Right hindlimb (tissue), 1 donor: ENCODE measurements at places on chromosomes 13 and 19.
A peak's percentile ranks its signal among the peaks of the same experiment; 100 is the strongest.

GRCh38 chr19:22602631-22603272 lies 31.4 kb upstream of the ZNF492 start:
- DNase-seq = no peak

DNA sequence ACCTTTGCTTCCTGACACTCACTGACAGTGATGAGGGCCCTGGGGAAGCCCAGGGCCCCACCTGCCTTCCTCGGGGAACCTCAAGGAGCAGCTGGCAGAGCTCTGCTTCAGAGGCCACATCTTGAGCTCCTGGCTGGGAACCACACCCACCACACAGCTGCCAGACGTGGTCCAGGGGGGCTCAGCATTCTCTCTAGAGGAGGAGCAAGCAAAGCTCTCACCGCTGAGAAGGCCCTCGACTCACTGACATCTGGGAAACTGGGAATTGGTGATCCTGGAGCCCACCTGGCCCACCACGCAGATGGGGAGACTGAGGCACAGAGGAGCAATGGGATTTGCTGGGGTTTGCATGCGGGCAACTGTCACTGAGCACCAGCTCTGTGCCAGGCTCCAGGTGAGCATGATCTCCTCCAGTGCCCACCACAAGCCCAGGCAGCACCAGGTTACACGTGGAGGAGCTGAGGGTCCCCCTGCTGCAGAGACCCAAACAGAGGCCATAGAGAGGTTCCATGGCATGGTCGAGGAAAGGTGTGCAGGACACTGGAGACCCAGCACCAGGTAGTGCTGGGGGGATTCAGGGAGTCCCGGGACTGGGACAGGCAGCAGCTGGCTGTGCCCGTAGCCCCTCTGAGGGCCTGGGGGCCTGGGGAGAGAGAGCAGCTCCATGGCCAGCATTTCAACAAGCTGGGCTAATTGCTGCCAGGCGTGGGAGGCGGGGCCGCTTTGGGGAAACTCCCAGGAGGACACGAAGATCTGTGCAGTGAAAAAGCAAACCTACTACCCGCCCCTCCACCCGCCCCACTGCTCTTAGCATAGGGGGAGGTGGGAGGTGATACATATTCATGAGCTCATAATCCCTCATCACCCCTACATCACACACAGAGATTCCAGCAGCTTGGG lies 33.4 kb downstream of the PEPD start:
- DNase-seq = no peak

DNA sequence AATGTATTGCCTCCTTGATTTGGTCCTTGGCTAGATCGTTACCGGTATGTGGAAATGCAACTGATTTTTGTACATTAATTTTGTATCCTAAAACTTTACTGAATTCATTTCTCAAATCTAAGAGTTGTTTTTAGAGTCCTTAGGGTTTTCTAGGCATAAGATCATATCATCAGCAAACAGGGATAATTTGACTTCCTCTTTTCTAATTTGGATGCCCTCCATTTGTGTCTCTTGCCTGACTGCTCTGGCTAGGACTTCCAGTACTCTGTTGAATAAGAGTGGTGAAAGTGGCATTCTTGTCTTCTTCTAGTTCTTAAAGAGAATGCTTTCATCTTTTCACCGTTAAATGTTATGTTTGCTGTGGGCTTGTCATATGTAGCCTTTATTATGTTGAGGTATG lies 12.0 kb upstream of the CYP2A13 start:
- DNase-seq = no peak

- DNase-seq = no peak
Measured at GRCh38 chr19:42436006-42436405, 6.7 kb downstream of the CXCL17 start.

- no peak for DNase-seq
Measured at GRCh38 chr13:29810145-29810742, 40.2 kb downstream of the UBL3 start.

GRCh38 chr19:41646589-41647204 lies 19.8 kb upstream of the CEACAM4 start:
- no peak for DNase-seq

GRCh38 chr19:31353833-31354232 lies 4.6 kb upstream of the TSHZ3 start:
- peak; percentile 44 for DNase-seq

DNA sequence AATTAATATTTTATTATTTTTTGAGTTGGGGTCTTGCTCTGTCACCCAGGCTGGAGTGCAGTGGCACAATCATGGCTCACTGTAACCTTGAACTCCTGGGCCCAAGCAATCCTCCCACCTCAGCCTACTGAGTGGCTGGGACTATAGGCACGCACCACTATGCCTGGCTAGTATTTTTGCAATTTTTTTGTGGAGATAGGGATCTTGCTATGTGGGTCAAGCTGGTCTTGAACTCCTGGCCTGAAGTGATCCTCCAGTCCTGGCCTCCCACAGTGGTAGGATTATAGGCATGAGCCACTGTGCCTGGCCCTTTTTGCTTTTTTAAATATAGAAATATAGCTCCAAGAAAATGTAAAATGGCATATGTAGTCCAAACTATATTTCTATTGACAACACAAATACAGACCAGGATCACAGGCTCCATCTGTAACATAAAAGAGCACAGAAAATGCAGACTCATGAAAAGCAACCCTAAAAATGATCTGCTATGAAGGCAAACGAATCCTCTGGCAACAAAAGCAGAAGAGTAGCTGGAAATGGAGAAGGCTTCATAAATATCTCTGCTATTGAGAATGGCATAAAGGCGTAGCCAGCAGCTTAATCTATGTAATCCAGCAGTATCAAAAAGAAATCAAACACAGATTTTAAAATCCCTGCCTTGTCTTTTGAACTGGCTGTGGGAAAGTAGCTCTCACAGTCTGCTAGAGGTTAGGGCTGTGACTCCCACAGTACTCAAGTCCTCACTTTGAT lies 200.6 kb downstream of the LHFPL6 start:
- no peak for DNase-seq

- DNase-seq = peak; percentile 52
Measured at GRCh38 chr13:74644229-74644628, 510.0 kb upstream of the KLF12 start.
